ENCODE measurements at places on chromosomes 6 and 20.

DNA sequence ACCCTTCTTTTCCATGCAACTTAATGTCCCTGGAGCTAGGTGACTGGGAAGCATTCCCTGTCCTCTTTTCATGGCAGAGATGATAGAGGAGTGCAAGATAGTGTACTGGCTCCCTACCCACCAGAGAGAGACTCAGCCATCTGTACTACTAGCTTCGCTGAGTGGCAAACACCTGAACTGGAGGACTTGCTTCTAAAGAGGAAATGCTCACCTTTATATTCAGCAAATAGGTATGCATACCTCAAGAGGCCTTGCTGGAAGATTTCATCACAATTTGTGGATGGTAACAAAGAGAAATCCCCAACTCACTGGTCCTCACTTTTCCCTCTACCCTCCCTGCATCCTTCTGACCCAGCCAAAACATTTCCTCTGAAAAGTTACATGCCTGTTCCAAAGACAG is 124.1 kb downstream of the FOXA2 start:
- DNase-seq, result no peak

GRCh38 chr6:144344646-144345045 is 59.5 kb downstream of the UTRN start:
- DNase-seq, result no peak

DNA sequence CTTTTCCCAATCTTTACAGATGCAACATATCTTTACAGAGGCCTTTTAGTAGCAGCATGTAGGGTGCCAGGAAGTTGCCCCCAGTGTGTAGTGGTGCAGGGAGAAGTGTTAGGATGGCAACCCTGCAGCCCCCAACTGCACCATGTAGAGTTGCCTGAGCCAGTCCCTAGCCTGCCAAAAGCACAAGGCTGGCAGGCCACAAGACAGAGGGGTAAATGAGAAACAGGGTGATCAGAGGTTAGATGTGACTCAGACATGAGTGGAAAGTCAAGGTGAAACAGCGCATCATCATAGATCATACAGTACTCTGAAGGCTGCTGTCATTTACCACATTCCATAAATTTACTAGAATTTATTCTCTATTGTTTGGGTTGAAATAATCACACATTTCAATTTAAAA is 467.5 kb downstream of the PRKN start:
- no peak for DNase-seq

- no peak for DNase-seq
These were observed 252.9 kb downstream of the TPBG start for GRCh38 chr6:82616386-82617028.

DNA sequence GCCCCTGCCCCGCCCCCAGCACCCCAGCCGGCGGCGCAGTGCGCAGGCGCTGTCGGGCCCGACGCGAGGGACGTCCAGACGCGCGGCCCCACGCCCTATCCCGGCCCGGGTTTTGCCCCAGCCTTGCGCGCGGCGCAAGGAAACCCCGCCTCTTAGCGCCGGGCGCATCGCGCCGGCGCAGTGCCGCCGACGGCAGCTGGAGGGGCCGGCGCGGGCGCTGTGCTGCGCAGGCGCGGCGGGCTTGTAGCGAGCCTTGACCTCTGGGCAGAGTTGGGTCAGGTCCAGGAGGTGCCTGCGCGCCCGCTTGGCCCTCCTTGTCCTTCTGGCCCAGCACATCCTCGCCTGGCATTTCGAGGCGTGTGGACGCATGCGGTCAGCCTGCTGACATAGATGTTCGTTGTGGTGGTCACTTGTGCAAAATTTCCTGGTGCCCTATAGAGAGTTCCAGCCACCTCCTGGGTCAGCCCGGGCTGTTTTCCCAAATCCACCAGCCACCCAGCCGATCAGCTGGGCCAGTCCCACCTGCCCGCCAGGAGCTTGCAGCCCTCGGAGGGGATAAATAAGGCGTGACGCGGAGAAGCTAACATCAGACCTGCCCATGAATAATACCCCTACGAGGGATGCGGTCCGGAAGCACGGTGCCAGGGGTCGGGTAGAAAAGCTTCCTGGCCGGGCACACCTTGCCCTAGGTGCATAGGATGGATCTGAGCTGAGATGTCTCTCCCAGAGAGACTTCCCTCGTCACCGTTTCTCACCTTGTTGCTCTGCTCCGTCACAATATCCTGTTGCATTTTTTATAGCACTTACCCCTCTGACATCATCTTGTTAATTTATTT is 428 bp upstream of the PRELID3B start:
- DNase-seq, result peak; percentile 53

DNA sequence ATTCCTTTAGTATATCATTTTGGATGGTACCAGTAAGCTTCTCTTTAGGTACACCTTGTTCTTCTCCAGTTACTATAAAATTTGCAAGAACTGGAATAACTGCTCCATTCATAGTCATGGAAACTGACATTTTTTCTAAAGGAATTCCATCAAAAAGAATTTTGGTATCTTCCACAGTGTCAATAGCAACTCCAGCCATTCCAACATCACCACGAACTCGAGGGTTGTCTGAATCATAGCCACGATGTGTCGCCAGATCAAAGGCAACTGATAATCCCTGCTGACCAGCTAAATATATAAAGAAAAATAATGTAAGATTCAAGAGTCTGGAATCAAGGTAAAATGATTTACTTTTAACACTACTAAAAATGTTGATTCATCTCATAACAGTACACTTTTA is 5.3 kb downstream of the MMUT start:
- no peak for DNase-seq

DNA sequence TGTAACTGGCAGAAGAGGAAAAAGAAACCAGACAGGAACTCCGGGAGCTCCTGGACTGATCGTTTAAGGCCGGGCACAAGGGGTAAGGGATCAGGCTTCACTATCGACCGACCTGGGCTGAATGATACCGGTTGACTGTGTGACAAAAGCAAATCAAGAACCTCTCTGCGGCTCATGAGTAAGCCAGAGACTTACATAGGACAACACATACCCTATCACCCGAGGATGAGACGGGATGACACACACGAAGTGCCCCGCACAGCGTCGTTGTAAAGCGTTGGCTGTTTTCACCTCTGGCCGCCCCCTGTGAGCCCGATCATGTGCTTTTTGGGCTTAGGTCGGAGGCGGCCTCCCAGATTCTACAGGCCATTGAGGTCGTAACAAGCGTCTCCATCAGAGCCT is 695 bp upstream of the TGIF2 start:
- no peak for DNase-seq

DNA sequence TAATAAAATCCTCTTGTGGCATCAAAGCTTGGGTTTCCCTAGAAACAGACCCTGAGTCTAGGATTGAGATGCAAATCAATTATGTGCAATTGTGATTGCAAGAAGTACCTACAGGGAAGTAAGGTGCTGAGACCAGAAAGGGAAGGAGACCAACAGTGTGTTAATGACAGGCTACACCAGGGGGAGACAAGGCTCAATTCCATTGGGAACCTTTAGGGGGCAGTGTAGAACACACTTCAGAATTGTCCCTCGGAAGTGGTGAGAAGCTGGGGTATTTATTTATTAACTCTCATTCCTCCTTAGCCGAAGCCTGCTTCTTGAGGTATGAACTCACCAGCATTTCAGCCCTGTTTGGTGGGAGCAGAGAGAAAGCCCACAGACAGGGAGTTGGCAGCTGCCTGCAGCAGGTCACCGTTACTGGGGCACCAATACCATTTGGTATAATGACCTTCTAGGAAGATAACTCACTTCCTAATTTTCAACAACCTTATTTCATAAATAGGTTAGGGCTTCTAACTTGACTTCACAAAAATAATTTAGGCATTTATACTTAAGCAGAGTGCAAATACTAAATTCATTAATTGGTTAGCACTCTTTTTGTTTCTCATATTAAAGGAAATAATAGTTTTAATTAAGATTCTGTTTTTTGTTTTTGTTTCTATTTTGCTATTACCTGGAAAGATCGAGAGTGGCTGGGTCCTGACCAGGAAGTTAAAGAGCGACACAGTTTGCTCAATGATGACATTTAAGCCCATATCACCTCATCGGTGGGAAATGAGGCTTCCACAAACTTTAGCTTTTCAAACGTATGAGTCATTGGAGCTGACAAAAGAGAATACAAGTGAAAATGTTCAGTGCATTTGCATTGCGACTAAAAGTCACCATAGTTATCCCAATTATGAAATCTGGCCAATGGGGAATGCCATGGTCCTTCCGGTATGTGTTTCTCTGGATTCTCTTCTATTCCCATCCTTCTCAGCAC is 94.8 kb downstream of the BTBD3 start:
- DNase-seq, result peak; percentile 40

GRCh38 chr20:31330893-31331292 is 22.5 kb upstream of the DEFB116 start:
- no peak for DNase-seq

DNA sequence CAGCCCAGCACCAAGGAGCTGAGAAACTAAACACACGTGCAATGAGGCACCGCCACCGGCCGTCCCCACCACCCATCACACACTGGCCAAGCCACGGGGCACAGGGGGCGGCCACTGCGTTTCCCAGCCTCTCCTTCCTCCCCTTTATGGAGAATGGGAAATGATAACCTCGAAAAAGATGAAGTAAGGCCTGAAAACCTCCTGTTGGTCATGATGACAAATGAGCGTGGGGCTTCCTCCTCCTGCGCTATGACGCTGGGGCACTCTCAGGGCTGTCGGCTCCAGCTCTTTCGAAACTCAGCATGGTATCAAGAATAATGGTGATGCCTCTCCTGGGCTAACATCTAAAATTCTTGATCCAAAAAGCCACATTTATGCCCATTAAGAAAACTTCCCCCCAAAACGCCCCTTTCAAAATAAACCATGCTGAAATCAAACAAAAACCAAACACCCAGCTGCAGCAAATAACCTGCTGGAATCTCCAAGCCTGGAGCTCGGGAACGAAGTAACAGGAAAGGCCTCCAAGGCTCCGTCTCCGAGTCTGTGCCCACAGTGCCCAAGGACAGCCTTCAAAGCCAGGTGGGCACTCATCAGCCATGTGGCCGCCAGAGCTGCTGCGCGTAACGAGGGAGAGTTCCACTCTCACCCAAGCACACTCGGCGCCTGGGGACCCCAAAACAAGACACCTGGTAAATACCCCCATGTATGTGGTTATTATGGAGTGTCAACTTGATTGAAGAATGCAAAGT is 50.0 kb downstream of the TAF4 start:
- no peak for DNase-seq

- DNase-seq, result no peak
These were observed 122.6 kb upstream of the PLCB4 start for GRCh38 chr20:8946036-8946940.

GRCh38 chr6:149499066-149499465 is 14.3 kb upstream of the ZC3H12D start:
- DNase-seq, result peak; percentile 82

GRCh38 chr6:130107710-130108109 is 89.3 kb downstream of the L3MBTL3 start:
- no peak for DNase-seq

DNA sequence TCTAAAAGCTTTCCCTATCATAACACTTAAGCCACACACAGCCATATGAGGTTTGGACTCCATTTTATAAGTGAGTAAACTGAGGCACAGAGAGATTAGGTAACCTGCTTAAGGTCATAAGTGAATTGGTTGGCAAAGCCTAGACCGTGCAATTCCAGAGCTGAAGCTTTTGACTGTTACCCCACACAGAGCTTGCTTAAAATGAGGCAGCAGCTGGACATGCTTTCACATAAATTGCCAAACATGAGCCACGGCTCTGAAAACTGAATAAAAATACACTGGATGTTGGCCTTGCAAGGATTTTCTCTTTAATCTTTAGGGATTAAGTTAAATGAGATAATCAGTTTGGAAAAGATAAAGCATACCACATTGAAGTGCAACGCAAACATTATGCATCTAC is 2.5 kb downstream of the RIPOR2 start:
- no peak for DNase-seq

DNA sequence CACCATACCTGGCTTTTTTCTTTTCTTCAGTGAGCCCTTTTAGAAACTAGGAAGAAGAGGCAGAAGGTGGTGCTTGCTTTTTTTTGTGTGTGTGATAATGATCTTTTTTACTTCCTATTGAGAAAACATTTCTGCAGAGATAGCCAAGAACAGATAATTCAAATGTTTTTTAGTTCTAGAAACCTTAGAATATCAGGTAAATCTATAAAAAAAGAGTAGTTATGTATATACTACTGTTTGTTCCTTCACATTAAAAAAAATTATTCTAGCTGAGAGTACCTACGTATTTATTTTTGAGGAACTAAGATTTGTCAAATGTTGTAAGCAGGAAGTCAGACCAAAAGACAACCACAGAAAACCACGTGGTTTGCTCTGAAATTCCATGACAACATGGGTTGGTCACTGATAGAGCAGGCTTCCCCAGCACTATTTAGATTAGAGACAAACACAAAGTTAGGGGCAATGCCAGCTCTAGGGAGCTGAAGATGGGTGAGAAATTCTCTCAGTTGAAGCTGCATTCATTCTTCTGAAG is 12.8 kb downstream of the STK4 start:
- no peak for DNase-seq
